ENCODE measurements at places on chromosomes 7 and 10.

- DNase-seq = no peak
Observed at GRCh38 chr7:27171637-27172314, 2.3 kb downstream of the HOXA10 start.

DNA sequence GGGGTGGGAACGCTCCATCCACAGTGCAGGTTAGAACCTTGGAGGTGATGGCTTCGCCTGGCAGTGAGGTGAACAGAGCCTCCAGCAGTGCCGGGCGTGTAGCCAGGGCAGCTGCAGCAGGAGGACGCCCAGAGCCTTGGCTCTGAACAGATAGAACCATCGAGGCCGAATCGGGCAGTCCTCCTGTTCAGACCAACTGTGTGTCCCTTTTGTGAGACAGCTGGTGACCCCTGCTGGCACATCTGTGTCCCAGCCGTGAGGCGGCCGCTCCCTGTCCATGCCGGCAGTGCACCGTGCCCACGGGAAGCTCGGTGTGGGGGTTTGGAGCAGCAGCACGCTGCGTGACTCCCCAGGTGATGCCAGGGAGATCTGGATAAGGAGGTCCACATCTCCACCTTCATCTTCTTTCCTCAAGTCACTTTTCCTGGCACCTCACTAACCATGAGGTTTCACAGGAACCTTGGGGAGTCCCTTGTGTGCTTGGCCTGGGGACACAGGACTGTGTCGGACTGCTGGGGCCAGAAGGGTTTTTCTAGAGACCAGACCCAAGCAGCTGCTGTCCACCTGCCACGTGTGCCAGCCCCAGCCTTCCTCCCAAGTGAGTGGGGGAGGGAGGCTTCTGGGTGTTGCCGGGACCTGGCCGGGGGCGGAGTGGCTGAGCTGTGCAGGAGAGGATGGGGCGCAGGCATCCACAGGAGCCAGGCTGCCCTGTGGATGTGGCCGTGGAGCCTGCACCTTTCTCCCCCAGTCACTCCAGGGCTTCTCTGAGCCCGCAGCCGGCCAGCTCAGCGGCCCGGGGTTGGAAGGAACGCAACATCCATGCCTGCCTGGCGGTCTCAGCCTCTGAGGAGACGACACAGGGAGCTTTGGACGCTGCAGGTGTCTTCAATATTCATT is 69.4 kb downstream of the DNAJB6 start:
- DNase-seq = peak; percentile 20

- no peak for DNase-seq
Observed at GRCh38 chr10:126425032-126425431, 36.8 kb upstream of the ADAM12 start.

DNA sequence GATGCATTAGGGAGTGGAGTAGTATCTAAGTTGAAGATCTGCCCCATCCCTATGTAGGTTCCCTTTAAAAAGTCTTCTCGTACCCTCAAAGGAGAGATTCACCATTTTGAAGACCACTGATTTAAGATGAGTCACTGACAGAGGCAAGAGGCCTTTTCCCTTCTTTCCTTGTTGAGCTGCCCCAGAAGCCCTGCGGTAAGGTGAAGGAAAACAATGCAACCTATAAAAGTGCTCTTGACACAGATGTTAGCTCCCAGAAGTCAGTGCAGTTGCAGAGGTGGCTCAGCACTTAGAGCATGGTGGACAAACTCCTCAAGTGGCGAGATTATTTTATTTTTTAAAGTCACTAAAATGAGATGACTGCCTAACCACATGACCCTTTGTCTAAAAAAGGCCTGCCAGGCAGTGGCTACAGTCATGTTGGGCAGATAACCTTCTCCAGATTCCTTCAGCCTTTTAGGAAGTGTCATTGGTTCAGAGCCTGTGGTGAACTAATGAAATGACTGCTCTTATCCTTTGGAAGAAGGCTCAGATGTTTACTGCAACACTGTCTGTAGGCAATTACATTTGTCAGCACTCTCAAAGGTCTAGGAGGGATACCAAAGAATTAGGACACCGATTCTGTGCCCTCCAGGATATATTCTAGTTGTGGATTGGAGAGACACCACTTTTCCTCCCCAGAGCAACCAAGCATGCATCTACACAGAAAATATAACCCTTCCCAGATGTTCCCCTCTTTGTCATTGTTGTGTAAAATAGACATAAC is 88.7 kb downstream of the ARID5B start:
- peak; percentile 22 for DNase-seq

DNA sequence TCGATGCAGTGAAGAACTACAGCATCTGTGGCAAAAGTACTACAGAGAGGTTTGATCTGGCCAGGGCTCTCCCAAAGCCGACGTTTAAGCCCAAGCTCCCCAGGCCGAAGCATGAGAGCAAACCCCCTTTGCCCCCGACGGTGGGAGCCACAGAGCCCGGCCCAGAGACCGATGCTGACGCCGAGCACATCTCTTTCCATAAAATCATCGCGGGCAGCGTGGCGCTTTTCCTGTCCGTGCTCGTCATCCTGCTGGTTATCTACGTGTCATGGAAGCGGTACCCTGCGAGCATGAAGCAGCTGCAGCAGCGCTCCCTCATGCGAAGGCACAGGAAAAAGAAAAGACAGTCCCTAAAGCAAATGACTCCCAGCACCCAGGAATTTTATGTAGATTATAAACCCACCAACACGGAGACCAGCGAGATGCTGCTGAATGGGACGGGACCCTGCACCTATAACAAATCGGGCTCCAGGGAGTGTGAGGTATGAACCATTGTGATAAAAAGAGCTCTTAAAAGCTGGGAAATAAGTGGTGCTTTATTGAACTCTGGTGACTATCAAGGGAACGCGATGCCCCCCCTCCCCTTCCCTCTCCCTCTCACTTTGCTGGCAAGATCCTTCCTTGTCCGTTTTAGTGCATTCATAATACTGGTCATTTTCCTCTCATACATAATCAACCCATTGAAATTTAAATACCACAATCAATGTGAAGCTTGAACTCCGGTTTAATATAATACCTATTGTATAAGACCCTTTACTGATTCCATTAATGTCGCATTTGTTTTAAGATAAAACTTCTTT is 2.3 kb downstream of the LRRTM3 start:
- DNase-seq = peak; percentile 58

- DNase-seq = peak; percentile 35
Observed at GRCh38 chr10:123007558-123008354, 839 bp downstream of the IKZF5 start.

DNA sequence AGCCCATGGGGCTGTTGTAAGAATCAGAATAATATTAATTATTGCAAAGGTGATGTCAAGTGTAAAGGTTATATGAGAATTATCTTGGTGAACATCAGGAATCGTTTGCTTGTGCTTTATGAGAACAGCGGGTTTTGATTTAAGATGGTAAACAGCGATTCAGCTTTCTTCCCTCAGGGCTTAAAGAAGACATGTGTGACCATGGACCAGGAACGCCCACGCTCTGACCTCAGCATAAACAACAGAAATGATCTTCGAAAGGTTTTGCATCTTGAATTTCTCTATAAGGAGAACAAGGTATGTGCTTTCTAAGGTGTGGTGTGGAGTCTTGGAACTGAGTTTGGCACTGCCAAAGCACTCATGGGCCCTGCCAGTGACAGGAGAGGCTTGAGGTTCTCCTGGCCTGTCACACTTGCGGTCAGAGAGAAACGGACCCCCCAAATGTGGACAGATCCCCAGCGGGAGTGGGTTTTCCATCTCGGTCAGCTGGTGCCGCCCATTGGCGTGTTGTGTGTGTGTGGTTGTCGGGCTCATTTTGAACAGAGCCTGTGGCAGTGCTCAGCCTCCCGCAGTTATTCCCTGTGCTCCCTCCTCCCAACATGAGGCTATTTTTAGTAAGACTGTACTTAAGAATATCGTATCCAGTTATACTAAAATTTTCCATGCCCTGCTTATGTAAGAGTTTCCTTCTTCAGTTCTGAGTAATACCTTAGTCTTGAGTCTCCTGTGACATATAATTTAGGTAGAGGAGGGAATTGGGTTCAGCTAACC is 7.2 kb downstream of the MINDY4 start:
- DNase-seq = peak; percentile 24

- no peak for DNase-seq
Observed at GRCh38 chr10:16565604-16566003, 43.9 kb upstream of the C1QL3 start.

GRCh38 chr10:95537542-95537927 is 23.6 kb downstream of the SORBS1 start:
- no peak for DNase-seq

DNA sequence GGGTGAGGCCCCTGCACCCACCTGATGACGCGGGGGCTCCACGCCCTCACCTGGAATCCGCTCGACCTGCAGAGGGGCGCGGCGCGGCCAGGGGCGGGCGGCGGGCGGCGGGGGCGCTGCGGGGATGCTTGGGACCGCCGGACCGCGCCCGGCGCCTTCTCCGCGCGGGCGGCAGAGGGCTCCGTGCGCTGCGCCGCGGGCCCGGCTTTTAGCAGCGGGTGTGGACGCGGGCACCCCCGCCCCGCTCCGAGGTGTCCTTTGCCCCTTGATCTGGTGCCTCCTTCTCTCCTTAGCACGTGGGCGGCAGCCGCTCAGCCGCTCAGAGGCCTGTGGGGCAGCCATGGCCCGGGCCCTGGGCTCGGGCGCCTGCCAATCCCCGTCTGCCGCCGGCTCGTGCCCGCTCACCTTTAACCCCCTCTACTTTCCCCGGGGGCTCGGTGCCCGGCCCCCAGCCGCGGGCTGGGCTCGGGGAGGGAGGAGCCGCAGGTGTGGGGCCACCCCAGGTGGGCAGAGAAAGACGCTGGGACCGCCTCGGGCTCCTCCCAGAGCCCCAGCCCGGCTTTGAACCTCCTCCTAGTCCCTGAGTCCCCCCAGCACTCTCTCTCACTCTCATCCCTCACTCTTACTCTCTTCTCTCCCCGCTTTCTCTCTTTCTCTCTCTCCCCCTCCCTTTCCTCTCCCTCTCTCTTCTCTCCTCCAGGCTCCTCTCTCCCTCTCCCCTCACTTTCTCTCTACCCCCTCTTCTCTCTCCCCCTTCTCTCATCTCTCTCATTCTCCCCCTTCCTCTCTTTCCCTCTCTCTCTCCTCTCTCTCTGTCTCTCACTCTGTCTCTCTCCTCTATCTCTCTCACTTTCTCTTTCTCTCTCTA is 19.7 kb upstream of the VPS37D start:
- no peak for DNase-seq

DNA sequence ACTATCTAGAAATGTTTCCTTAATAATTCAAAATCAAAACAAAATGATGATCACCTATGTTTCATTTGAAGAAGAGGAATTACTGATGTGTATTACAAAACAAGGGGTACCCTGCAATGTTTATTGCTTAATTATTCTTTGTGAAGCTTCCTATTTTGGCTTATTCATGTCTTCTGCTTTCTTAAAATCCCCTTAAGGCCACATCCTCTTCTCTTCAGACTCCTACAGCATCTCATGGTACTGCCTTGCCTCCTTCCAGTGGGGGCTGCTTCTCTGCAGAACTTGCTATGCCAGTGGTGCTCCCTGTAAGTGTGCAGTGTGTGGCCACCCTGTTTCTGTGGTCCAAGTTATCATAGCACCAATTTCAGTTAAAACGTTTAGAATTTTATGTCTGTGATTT is 35.0 kb downstream of the CCDC146 start:
- no peak for DNase-seq

- DNase-seq = no peak
Observed at GRCh38 chr10:109769966-109770365, 153.3 kb downstream of the XPNPEP1 start.

DNA sequence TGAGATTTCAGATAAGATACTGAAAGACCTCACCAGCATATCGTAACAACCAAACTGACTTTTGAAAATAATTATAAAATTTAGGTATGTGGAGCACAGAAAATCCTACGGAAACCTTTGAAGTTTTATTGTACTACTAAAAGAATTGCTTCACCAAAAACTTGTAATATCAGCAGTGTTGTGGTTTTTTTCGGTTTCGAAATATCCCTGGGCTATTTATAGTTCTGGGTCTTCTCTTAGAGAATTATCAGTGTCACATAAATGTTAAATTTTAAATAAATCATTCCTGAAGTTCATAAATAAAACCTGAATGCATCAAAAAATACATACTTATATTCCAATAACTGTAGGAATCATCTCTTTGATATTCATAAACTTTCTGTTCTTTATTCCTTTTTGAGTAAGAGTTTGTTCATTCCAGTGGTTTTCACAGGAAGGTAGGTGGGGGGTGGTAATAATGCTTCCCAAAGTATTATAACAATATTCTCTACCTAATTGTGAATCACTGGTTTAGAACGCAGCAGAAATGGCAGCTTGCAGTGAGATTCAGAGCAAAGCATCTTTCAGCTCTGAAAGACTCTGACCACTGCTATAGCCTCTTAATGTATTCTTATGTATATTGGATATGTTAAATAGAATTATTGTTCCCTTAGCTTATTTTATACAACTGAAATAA is 60.2 kb downstream of the ZNF277 start:
- DNase-seq = peak; percentile 64

GRCh38 chr10:86304436-86304835 is 62.2 kb downstream of the GRID1 start:
- DNase-seq = no peak

- no peak for DNase-seq
Observed at GRCh38 chr7:27615420-27616185, 47.1 kb downstream of the HIBADH start.

DNA sequence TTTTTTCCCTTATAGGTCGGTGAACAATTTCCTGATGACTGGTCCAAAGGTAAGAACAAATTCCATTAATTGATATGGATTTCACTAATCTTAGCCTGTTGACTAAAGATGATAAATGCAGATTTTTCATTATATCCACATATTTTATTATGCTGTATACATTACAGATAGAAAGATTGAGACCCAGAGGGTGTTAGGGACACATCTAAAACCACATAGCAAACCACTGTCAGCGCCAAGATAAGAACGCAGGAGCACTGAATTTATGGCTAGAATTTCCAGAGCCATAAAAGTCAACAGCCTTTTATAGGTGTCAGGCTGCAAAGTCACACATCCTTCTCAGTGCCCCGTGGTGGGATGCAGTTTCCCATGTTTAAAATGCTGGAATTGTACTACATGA is 16.2 kb downstream of the WNT8B start:
- no peak for DNase-seq

GRCh38 chr10:116260599-116260998 is 12.4 kb downstream of the GFRA1 start:
- DNase-seq = no peak

DNA sequence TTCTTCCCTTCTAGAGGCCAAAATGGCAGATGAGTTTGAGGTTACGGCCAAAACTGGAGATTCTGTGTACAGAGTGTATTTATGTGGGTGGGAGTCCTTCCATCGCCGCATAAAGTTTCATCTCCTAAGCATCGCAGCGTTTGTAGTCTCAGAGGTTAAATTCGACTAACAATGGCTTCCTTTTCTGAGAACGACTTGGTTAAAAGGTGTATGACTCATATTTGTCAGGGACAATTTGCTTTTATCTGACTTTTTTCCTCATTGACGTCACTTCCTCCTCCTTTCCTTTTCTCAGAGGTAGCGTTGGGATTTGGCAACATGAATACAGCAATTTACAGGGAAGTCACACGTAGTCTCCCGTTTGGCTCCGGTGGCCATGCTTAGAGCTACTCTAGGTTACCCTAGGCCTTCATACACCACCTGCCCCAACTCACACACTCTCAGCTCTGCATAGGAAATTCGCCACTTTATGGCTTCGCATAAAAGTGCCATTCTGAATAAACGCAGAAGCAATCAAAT is 37.6 kb upstream of the TCF7L2 start:
- DNase-seq = no peak

All from fibroblast of skin of right biceps (primary cell).